ENCODE measurements at places on chromosomes 16 and 17. TPM values are rescaled to one million over a fixed set of nuclear protein-coding genes. Genes with fewer than 3 reads are reported as not detected.

The LUC7L gene
- 34.0 TPM for total RNA-seq

The KRT9 gene
- total RNA-seq = 0.34 TPM

The LGALS9B gene
- 0.50 TPM for total RNA-seq

The GCGR gene
- total RNA-seq = not detected

The PABPN1L gene
- not detected for total RNA-seq

The LITAFD gene
- total RNA-seq = not detected

The RHBDL3 gene
- not detected for total RNA-seq

The MMP25 gene
- 0.34 TPM for total RNA-seq

The PGAP6 gene
- total RNA-seq = 56.9 TPM

The CPPED1 gene
- 7.5 TPM for total RNA-seq

The CHST6 gene
- 1.0 TPM for total RNA-seq

The CCL17 gene
- total RNA-seq = not detected

The CCDC144A gene
- total RNA-seq = 0.68 TPM

The KRTAP9-8 gene
- not detected for total RNA-seq

The CCDC57 gene
- 8.5 TPM for total RNA-seq

The HIC1 gene
- total RNA-seq = 1.4 TPM

The CRHR1 gene
- not detected for total RNA-seq

The POLR3E gene
- 69.4 TPM for total RNA-seq

The GPRC5B gene
- total RNA-seq = 0.57 TPM

The GABARAP gene
- 57.8 TPM for total RNA-seq

The ENDOV gene
- 16.1 TPM for total RNA-seq

The TBC1D3C gene
- not detected for total RNA-seq

The RTN4RL1 gene
- total RNA-seq = 0.34 TPM

The RAC3 gene
- 22.6 TPM for total RNA-seq

The SCNN1B gene
- 1.7 TPM for total RNA-seq

The NKD1 gene
- under 0.01 TPM for total RNA-seq
